ENCODE measurements at places on chromosomes 2 and 18.
A peak's percentile ranks its signal among the peaks of the same experiment; 100 is the strongest.

DNA sequence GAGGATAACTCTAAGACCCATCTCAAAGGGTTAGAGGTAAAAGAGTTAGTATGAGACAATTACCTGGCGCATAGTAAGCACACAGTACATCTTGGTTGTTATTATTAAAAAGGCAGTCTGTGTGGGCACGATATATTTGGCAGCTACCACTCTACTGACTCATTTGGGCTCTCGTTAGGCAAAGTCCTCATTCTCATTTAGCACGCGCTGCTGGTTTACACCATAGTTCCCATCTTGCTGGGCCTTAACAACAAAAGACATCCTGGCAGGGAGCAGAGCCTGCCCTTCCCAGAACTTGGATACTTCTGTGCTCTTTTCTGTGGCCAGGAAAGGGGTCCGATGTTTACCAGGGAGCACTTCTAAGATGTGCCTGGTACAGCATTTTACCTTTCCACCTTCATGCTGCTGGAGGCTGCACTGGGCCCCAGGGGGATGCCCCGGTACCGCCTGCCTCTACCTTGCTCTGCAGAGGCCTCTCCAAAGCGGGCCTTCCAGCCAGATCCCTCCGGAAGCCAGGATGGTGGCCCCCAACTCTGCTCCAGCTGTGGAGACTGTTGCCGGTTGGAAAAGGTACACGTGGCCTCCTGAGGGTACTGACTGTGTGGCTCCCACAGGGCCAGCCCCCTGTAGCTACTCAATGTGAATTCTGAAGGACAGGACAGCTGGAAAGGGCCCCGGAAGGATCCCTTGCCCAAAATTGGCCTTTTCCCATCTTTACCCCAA is 15.0 kb downstream of the GLI2 start:
- ATAC-seq: no peak

GRCh38 chr18:55256226-55256928 is 297.1 kb upstream of the CCDC68 start:
- ATAC-seq: no peak

DNA sequence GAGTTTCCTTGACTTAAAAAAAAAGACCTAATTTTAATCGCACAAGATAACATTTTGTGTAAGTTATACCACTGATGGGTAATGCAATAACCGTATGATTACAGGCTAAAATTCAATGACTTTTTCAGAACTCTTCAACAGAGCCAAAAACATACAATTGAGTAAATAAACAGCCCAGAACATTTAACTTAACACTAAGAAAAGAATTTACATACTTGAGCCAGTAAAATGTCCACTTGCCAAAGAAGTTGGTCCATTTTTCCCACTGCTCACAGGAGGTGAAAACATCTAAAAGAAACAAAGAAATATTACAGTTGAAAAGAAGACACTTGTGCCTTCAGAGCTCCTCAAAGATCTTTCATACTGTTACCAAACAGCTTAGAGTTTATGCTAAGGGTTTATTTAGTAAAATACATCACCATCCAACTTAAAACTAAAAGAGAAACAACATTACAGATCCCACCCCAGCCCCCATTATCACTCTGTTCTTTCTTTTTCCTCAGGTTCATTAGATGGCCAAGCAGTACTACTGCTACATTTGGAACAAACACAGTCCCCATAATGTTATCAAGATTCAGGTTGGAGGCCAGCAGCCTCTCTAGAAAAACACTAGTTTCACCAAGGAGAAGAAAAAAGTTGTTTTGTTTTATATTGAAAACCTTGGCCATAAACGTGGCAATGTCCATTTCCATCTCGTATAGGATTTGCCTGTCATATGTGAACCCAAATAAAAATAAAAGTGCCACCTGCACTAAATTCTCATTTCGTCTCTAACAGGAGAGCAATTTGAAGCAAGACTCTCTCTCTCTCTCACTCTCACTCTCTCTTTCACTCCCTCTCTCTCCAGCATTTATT is 2.7 kb downstream of the TCF4 start:
- no peak for ATAC-seq

DNA sequence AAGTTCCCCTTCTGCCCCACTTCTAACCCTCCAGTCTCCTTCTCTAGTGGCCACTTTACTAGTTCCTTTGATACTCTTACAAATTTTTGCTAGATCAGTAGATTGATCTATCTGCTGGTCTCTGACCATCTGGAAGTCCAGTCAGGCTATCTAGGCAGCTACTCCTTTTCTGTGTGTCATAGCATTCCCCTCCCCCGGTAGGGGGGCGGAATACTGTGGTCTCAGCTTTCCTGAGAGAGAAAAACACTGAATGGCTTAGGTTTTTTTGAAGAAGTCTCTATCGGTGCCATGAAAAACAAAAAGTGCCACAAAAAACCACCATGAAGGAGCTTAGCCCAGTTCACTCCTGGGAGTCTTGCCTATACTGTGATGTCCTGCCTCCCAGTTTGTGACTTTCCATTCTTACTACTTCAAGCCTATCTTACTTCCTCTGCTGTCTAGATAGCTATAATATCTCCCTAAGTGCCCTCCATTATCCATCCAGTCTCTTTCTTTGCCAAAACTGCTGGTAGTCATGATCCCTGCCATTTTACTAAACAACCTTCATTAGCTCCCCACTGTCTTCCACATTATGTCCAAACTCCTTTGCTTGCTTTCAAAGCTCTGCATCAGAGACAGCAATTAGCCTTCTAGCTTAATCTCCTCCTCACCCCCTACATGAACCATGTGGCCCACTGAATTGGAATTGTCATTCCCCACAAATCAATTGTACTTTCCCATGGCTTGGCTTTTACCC is 29.9 kb downstream of the TPGS2 start:
- ATAC-seq: no peak

- no peak for ATAC-seq
Measured at GRCh38 chr2:85971366-85971765, 82.6 kb upstream of the ST3GAL5 start.

DNA sequence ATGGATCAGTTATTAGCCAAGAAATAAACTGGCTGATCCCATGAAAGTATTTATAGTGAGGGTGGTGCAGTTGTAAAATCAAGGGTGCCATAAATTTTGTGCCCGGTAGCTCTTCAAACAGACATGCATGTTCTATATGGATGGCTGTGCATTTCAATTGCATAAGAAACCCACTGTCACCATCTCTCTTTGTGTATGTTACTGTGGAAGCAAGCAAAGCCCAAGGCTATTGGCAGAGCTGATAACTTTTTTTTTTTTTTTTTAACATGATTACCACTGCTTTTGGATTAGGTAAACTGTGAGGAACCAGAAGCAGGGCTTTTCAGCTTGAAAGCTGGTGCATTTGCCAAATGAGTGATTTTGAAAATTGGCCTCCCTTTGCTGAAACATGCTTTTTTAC is 332.6 kb downstream of the SOX11 start:
- peak; percentile 71 for ATAC-seq

DNA sequence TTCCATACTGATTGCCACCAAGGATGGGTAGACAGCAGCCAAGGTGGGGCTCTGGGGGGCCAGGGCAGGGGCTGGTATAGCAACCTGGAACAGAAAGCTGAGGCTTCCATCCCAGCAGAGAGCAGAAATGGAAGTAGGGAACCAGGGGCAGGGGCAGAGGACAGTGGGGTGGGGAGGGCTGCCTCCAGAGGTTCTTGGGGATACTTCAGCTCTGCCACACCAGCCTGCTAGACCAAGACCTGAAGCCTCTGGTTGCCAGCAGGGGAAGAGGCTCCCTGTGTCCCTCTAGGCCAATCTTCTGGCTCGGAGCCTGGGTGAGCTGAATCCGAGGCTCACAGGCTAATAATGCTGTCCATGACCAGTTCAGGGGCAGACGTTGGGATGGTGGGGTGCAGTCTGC is 329.0 kb downstream of the DYSF start:
- ATAC-seq: no peak

DNA sequence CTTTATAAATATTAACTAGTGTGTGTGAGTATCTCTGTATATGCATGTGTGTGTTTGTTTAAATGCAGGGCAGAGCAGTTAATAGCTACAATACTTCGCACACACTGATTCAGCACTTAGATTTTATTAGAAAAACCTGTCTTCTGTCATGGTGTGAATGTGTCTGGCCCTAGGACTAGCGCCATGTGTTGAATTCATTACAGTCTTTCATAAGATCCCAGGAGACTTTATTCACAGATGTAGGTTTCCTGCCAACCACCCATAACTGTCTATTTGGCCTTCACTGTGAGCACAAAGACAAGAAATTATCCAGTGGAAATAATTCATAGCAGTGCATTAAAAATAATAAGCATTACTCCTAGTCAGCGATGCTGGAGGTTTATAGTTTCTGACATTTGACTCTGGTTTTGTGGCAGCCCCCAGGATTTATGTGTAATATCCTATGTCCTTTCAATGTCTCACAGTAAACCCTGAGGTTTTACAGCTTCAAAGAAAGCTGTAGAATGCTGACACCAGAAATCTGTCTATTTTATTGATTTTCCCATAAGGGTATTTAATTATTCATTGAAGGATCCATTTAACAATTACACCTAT is 93.9 kb downstream of the ZNF804A start:
- peak; percentile 99 for ATAC-seq

DNA sequence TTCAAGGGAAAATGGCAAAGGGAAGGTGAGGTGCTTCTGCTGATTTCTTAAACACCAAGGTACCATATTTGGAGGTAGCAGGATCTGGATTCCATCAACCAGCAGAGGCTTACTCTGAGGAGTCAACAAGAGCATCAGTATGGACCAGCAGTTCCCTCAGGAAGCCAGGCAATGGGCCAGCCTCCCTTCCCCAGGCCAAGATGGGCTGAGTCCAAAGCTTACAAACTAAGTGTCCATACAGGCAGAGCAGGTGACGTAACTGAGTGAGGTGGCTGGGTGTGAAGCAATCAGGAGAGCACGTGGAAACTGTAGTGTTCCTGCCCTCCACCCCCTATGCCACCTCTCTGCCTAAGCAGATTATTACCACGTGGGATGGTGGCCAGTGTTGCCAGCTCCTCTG is 134.2 kb upstream of the HNRNPA3 start:
- ATAC-seq: peak; percentile 90

DNA sequence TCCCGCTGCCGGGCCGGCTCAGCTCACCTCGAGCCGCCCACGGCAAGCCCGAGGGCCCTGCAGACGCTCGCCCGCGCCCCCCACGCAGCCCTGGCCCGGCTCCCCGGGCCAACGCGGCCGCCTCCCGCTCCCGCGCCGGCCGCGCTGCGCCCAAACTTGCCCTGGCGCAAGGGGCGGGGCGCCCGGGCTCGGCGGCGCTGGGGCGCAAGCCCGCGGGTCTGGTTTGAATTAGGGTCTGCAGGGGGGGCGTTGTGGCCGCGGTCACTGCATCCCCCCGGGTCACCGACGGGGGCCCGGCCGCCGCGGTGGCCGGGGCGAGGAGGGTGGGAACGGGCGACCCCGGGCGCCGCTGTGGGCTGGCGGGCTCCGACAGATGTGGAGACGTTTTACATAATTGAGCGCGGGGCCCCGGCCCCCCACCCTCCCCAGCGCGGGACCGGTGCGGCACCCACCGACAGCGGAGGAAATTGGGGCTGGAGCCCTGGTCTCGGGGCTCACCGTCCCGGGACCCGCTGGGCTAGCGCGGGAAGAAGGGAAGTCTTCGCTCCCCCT is 690 bp downstream of the SDC1 start:
- ATAC-seq: peak; percentile 4

GRCh38 chr2:168247341-168248261 is at the start of gene STK39:
Gene STK39 (minus strand): TSS chr2:168247595. CDS start chr2:168247435, 160 bp downstream.
- peak; percentile 79 for ATAC-seq

DNA sequence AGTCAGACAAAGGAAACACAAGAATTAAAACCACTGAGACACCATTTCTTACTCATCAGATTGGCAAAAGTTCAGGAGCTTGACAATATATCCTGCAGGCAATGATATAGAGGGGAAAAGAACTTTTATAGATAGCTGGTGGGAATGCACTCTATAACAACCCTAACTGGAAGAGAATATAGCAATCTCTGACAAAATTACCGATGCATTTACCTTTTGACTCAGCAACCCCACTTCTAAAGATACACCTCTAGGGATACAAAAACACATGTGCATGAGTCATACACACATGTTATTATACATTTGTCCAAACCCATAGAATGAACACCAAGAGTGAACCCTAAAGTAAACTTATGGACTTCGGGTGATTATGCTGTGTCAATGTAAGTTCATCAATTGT is 79.4 kb upstream of the SRD5A2 start:
- ATAC-seq: no peak

DNA sequence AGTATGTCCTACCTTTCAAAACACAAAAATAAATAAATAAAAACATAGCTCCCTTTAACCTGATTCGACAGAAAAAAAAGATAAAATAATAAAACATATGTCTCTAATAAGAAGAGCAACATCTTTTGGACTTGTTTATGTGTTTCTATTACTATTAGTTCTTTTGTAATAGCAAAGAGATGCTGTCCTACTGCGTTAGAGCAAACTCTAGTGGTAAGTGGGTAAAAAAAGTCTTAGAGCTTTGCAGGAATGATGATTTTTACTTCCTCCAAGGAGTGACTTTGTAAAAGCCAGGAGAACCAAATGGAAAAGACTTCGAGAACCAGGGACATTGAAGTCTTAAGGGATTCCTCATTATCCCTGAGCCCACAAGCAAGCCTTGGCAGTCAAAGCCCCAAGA is 450.1 kb downstream of the METTL4 start:
- ATAC-seq: no peak

- ATAC-seq: no peak
Measured at GRCh38 chr2:103233691-103234090, 471.9 kb downstream of the TMEM182 start.

- ATAC-seq: no peak
Measured at GRCh38 chr18:45107425-45107824, 426.7 kb downstream of the SETBP1 start.

DNA sequence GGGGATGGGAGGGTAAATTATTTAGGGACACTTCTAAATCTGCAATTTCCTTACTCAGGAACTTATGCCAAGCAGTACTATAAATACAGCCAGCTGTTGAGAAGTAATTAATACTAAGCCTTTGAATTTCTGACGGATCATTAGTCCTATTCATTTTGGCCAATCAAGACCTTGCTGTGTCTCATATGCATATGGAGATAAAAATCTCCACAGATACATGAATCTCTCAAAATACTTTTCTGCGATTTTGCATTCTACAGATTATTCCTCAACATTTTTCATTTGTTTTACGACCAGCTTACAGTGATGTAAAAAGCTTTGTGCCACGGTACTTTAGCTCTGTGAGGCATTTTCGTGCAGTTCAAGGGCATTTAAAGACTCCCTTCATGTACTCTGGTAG is 16.7 kb downstream of the LANCL1 start:
- ATAC-seq: peak; percentile 75

DNA sequence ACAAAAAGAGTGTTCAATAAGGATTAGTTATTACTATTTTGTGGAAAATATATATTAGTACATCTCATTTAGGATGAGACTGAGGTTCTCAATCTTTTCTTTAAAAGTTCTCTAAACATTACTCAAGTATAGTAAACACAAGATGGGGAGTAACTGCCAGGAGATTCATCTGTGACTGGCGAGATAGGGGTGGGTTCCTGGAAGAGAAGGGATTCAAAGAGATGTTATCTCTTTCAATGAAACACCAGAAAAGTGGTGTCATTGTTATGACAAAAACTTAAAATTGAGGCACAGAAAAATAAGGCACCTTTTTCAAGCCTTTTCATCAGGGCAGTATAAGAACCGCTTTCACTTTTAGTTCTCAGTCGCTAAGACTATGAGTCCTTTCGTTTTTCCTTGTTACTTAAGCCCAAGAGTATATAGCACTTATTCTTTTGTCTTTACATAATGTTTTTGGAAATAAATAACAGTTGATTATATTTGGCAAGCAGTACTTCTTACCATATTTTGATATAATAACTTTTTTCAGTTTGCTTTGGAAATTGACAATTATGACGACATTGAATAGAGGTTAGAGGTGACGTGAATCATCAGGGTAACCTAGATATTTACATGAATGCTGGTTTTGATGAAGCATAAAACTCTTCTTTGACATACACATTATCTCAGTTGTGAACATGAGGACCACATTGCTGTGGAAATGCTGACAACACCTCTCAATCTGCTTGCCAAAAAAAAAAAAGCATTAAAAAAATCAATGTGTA is 393.9 kb upstream of the TCF4 start:
- no peak for ATAC-seq

All from motor neuron (in vitro differentiated cells).